ENCODE measurements at places on chromosomes 11 and 22.

GRCh38 chr11:109729761-109730160 is 307.8 kb downstream of the C11orf87 start:
- DNase-seq, result no peak

DNA sequence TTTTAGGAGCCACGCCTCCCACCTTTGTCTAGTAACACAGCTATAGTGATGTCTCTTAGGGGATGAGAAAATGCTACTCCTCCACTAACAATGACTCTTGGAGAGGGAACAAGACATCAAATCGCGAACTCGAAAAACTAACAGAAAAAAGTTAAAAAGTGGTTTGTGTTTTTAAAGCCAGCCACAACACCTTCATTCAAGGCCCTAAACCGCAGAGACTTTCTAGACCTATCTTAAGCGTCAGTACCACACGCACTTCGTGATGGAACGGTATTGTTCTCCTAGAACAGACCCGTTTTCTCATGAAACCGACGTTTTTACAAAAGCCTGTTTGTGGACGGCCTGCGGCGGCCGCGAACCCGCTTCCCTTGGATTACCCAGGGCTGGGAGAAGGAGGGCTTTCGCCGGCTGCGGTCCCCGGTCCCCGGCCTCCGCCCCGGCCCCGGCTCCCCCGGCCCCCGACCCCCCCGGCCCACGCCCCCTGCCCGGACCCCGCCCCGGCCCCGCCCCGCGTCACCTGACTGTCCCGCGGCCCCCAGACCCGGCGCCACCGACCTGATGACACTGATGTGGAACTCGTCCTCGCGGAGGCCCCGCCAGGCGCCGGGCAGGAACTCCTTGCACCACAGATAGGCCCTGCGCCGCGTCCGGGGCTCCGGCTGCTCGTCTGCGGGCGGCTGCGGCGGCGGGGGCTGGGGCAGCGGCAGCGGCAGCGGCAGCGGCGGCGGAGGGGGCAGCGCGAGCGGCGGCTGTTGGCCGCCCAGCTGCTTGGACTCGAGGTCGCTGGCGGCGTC is 718 bp downstream of the CHKA start:
- DNase-seq, result peak; percentile 9

- DNase-seq, result no peak
These were observed 76.8 kb downstream of the SOX6 start for GRCh38 chr11:16279524-16279923.

- peak; percentile 46 for DNase-seq
These were observed 8.8 kb upstream of the DKK3 start for GRCh38 chr11:12017243-12017678.

- no peak for DNase-seq
These were observed 26.1 kb upstream of the MGAT3 start for GRCh38 chr22:39430576-39431150.

DNA sequence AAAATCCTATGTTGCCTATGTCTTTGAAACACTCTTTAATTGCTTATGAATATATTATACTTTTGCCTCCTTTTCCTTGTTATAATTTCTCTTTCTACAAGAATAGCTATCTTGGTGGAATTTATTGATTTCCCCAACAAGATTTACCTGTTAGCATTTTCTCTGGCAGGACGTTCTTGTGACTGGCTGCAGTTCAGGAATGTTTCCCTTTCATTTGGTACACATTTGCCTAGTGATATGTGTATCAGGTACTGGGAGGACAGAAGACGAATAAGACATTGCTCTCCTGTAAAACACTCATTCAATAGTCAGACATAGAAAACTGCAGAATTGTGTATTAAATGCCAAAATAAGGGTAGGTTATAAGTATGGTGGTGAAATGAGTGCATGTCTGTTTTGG is 279.9 kb downstream of the FAT3 start:
- DNase-seq, result no peak

Data from HCEC 1CT (cell line).